NCI-H1417 treated with DMSO at 0.1 percent for 48 hours (cell line): ENCODE measurements at places on chromosomes 16 and 17.

- no peak for DNase-seq
Observed at GRCh38 chr17:76280650-76281049, 15.5 kb downstream of the UBALD2 start.

DNA sequence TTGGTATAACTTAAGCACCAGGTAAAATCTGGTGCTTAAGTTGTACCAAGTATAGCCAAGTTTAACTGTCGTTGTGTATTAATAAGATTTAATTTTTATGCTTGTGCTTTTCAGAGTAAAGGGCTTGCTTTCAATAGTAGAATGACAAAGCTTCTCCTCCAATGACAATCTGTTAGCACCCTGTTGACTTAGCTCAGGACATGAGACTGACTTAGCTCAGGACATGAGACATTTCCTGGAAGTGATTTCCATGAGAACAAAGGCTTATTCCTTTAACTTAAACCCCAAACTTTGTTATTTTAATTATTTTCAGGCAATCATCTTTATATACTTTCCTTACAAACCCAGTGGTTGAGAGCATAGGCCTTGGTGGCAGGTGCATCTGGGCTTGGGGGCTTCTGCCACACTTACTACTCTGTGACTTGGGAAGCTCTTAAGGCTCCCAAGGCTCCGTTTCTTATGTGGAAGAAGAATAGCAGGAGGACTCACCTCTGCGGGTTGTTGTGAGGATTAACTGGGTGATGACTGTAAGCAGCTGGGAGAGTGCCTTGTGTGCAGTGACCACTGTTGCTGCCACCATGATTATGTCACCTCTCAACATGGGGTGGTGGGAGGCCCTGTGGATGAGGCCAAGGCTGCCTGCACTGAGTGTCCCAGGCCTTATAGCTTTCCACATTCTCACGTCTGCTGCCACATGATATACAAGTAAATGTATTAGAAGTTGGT, 59.4 kb upstream of the CMIP start:
- no peak for DNase-seq

DNA sequence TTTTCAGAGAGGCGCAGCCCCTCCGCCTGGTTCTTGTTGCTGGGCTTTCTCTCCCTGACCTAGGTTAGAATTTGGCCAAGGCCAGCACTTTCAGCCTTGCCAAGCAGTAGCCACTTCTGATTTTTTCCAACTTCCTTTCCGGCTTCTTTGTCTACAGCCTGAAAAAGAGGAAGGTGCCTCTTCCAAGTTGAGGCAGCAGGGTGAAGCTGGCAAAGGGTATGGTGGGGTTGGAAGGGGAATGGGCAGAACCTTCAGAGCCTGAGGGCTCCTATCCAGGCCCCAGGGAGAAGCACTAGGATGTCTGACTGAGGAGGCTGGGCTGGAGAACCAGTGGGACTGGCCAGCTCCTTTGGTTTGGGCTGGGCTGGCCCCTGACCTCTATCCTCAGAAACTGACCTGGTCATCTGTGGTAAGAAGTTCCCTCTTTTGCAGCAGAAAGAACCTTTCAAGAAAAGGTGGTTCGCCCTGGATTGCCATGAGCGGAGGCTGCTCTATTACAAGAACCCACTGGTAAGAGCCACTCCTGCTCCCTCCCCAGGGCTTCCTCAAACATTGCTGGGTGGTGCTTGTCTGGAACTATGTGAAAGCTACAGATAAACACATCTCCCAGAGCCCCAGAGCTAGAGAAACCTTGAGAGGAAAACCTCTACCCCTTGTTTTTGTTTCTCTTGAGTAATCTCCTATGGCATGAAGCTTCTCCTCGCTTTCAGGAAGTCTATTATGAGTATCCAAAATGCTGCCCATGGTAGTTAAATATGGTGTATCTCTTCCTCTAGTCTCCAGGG, 16.6 kb upstream of the RNF135 start:
- no peak for DNase-seq

DNA sequence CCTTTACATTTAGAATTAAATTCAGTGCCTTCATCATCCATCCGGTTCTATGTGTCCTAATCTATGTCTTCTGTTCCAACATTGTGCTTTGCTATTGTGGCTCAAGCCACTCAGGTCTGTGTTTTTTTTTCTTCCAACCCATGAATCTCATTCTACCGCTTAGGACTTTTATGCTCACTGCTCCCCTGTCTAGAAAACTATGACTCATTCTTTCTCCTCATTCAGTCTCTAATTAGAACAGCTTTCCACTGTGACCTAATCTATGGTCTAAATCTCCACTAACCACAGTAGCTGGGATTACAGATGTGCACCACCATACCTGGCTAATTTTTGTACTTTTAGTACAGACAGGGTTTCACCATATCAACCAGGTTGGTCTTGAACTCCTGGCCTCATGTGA, 418.7 kb downstream of the KCNJ2 start:
- DNase-seq: no peak

DNA sequence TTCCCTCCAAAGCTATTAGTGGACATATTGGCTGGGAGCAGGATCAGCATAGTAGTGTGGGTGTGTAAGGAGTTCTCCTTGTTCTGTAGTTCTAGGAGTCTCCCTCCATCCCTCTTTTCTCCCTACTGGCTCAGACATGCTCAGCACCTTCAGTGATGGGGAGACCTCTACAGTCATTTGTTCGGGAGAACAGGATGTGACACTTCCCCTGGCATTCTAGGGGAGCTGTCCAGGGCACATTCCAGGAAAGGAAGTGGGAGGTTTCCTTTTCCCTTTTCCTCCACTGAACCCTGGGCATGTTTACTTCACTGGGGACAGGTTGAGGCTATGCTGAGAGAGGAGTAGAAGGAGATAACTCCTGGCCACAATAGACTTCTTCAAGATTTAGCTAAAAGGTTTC, 86.5 kb downstream of the MYH13 start:
- no peak for DNase-seq

GRCh38 chr16:88437367-88437964, 15.6 kb upstream of the ZFPM1 start:
- no peak for DNase-seq

DNA sequence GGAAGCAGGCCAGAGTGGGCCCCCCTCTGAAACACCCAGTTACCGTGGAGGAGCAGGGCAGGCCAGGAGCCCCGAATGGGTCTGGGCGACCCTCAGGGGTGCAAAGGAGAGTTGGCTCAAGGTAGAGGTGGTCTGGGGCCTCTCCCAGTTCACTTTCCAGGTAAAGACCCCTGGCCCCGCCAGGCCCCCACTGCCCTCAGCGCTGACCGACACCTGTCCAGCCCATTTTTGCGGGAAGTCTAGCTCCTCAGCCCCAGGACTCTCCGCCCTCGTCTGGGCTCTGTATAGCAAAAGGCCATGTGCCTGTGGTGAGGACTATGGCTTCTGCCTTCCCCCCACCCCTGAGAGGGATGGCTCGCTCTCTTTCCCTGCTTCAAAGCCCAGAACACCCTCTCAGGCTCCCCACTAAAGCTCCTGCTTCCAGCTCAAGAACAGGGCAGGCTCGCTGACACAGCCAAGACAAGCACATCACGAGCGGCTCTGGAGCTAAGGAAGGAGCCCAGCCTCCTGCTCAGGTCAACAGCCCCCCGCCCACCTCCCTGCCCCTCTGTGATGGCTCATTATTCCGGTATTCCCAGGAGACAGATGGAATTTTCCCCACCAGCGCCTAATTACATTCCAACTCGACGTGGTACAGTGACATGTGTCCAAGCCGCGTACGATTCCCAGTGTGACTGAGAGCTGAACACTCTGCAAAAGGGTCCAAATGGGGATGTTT, 59.4 kb downstream of the RTN4RL1 start:
- DNase-seq: no peak

- no peak for DNase-seq
Observed at GRCh38 chr16:64964126-64964540, 157.7 kb downstream of the CDH11 start.

- DNase-seq: no peak
Observed at GRCh38 chr17:72915625-72916081, 176.8 kb downstream of the SLC39A11 start.

DNA sequence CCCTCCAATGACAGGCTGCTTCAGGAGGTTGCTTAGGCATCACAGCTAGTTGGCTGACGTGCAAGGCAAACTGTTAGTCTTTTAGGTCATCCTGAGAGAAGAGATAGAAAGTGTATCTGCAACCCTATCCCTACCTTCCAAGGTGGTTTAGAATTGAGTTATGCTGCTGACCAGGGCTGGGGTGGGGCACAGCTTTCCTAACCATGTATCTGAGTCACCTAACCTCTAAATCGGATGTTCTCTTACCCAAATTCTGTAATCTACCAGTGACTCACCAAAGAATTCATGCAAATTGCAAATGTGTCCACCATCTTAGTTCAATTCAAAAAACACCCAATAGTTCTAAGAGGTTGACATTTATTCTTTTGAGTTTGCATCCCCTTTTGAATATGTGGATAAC, 107.2 kb upstream of the DYNLRB2 start:
- DNase-seq: no peak

DNA sequence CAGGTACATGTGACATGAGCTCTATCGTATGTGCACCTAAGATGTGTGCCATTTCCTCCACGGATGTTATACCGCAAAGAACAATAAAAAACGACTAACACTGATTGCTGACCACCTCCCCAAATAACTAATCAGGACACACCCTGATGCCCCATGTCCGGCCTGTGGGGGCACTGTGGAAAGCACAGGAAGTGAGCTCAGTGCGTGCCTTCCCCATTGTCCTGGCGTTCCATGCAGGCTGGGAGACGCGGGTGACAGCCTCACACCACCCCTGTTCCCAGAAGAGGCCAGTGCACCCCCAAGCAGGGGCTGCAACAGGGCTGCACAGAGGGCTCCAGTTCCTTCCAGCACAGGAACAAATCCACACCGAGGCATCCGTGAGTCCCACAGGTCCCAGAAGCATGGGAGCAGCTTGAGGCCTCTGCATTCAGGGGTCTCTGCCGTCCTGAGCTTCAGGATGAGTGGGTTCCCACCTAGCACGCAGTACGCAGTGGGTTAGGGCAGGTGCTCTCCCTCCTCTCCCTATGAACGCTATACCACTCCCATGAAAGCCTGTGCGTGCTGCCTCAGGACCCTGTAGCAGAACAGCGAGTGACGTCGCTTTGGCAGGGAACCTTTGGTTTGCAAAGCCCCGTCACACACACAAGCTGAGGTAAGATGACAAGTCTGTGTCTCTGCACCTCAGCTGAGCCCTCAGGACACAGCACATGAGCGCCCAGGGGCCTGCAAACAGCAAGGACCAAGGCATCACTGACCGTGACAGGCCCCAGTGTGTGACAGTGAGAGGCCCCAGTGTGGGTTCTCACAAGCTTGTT, 117.7 kb downstream of the ZNF778 start:
- no peak for DNase-seq

DNA sequence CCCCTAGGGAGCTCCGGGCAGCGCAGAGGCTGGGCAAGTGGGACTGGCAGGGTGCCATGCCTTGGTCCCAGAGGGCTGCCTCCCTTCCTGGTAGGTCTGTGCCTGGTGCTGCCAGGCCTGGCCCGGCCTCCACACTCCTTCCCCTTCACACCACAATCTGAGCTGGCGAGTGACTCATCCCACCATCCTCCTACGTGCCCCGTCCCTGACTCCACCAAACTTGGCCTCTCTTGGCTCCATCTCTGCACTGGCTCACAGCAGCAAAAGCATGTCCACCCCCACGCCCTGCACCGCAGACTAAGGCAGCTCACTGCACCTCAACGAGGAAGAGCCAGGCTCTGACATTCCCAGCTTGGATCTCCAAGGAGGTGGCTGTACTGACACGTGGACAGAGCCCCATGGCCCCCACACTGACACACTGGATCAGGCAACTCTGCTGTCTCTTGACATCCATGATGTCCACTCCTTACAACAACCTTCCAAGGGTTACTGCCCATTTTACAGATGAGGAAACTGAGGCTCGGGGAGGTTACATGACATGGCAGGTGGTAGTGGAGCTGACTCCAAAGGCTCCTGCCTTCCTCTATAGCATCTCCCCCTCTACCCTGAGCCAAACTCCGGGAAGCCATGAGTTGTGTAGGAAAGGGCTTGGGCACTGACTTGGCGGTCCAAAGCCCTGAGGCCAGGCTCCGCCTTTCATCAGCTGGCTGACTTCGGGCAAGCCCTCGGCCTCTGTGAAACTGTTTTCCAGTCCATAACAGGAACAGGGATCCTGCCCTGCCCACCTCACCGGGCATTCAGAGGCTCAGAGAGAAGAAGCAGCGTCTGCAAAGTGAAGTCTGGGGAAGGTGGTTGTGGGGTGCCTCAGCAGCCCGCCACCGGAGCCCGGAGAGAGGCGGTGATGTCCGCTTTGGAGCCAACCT, 20.1 kb upstream of the KRT19 start:
- no peak for DNase-seq

DNA sequence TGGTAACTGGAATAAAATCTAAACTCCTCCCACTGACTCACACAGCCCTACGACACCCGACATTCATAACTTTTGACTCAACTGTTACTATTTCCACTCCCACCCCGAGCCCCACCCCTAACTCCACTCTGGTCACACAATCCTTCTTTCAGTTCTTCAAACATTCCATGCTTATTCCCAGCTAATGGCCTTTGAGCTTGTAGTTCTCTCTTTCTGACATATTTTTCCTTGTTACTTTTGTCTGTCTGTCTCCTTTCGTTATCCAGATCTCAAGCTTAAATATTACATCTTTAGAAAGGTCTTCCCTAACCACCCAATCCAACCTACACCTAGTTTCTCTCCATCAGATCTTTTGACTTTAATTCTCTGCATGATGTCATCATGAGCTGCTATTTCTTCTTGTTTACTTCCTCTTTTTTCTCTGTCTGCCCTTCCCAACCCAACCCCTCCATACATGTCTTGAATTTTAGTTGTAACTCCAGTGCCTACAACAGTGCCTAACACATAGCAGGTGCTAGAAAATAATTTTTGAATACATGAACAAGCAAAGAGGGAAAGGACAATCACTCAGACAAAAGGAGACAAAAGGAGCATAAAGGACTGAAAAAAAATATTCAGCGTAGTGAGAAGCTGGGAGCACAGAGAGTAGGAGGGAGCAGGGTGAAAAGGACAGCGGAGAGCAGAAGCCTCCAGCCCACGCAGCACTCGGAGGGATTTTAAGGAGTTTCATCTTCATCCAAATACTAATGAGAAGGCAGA, 65.2 kb upstream of the SMIM36 start:
- DNase-seq: no peak

GRCh38 chr17:34423978-34424813, 61.2 kb upstream of the CCL1 start:
- no peak for DNase-seq

DNA sequence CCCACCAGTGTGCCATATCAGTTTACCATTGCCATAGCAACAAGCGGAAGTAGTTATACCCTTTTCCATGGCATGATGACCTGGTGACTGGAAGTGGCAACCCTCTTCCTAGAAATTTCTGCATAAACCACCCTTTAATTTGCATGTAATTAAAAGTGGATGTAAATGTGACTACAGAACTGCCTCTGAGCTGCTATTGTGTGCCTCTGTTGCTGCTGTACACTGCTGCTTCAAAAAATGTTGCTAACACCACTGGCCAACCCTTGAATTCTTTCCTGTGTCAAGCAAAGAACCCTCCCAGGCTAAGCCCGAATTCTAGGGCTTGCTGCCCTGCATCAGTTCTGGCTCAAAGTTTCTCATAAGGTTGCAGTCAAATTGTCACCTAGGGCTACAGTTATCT, 12.9 kb upstream of the MED13 start:
- DNase-seq: no peak

DNA sequence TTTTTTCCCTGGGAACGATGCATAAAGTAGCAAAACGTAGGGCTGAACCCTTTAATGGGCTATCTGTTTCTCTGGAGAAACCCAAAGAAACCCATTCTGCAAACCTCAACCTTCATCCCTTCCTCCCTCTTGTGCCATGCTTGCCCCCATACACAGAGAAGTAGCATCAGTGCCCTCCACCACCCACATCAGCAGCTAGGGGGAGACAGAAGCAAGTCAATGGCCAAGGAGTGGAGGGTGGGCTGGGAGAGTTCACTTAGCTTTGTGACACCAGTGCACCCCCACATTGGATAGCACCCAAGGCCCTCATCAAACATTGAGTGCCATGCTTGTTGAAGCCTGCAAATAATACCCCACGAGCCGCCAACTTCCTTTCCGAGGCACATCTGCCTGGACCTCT, 282.4 kb downstream of the ABCC12 start:
- no peak for DNase-seq
